AG09309 (cell line): ENCODE measurements at places on chromosomes 3 and 15.
A peak's percentile ranks its signal among the peaks of the same experiment; 100 is the strongest.

GRCh38 chr3:55128225-55128823 is 200.5 kb upstream of the LRTM1 start:
- peak; percentile 83 for DNase-seq

DNA sequence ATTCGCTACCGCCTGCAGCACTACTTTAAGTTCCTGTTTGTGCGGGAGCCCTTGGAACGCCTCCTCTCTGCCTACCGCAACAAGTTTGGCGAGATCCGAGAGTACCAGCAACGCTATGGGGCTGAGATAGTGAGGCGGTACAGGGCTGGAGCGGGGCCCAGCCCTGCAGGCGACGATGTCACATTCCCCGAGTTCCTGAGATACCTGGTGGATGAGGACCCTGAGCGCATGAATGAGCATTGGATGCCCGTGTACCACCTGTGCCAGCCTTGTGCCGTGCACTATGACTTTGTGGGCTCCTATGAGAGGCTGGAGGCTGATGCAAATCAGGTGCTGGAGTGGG is 995 bp downstream of the CHST14 start:
- no peak for DNase-seq

- no peak for DNase-seq
Measured at GRCh38 chr3:128222796-128223385, 69.6 kb downstream of the EEFSEC start.

- DNase-seq: no peak
Measured at GRCh38 chr3:74115906-74116305, 491.2 kb upstream of the PDZRN3 start.

GRCh38 chr3:146227486-146227885 is 23.4 kb downstream of the PLSCR4 start:
- no peak for DNase-seq

DNA sequence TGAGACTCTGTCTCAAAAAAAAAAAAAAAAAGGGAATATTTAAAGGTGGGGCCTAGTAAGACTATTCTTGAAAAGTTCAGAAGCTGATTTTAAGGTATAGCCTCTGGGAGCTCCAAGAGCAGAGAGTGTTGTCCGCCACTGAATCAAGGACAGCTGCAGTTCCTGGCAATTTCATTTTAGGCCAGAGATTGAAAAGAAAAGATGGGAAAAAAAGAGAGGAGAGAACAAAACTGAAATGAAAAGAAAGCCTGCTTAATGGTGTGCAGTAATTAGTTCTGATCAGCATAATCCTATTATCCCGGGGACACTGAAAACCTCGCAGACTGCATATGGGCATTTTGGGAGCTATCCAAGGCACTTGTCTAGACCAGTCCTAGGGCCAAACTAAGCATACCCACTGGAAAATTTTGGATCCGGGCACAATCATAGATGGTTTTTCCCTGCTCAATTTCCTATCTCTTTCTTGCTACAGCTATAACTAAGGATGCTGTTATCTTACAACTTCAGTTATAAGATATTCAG is 43.2 kb downstream of the EHHADH start:
- no peak for DNase-seq

GRCh38 chr15:77487469-77487842 is 66.8 kb downstream of the HMG20A start:
- DNase-seq: no peak

GRCh38 chr3:124714223-124714853 is 15.9 kb upstream of the UMPS start:
- no peak for DNase-seq

DNA sequence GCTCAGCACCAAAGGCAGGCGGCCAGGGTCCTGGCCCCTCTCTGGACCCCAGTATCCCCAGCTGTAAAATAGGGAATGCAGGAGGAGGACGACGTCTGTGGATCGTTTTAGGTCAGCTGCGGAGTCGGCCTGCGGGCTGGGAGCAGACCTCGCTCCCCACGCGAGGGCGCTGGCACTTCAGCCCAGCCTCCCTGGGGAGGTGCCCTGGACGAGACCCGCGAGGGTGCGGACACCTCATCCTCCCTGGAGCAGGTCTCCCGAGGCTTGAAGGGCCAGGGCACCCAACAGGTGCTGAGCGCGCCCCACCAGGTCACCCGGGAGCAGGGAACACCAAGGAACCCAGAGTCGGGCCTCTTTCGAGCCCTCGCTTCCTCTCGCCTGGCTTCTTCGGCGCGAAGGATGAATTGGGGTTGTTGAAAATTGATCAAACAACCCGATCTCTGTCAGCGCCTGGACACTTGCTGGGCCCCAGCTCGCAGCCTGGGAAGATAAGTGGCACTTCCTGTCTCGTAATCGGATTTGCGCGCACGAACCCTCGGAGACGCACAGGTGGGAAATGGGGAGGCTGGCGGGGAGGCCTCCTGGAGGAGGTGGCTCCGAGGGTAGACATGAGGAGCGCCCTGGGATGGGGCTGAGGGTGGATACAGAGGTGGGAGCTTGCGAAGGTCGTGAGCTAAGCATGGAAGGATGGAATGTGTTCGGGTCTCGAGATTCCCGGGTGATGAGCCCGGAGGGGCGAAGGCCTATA is 588 bp upstream of the VIPR1 start:
- DNase-seq: no peak

- DNase-seq: no peak
Measured at GRCh38 chr15:77836906-77837648, 204.4 kb upstream of the LINGO1 start.

DNA sequence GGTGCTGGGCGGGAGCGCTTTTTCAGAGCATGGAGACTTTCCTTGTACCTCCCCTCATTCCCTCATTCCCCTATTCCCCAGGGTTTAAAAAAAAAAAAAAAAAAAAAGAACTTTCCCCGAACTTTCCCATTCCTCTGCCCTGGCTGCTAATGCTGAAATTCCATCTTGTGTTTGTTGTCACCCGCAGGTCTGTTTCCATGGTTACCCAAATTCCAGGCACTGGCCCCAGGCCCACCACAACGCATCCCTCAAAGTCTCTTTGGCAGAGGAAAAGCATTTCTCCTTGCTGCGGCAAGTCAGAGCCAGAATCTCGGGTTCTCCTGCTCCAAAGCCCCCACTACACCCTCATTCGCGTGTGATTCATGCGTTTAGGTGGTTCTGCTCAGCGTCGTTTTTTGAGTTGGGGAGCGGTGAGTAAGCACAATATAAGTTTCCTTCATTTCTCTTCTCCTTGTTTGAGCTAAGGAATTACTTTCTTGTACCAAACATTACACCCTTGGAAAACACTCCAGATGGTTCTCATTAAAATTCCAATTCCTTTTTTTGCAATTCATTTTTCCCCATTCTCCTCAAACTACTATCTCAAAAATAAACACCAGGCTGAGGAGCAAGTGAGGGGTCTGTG is 21.6 kb downstream of the ANAPC13 start:
- DNase-seq: peak; percentile 99
